ENCODE measurements at places on chromosomes 1 and 21.

DNA sequence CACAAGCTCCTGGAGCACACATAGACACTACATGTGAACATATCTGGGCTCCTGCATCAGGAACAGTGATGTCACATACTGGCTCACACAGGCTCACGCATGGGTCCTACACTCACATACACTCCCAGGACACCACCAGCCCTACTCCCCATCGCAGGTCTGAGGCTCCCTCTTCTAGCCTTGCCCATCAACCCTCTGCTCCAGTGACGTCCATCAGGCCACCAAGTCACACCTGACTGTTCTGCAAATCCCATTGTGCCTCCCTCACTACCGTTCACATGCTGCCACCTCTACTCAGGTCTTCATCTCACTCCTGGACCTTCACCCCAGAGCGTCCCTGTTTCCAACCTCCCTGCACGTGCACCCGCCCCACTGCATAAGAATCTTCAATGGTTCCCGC, 18.1 kb downstream of the TFAP2E start:
- no peak for DNase-seq

- no peak for DNase-seq
Observed at GRCh38 chr1:32335535-32335789, 571 bp downstream of the MARCKSL1 start.

GRCh38 chr1:36093929-36094328, 5.2 kb downstream of the ADPRS start:
- DNase-seq, result no peak

DNA sequence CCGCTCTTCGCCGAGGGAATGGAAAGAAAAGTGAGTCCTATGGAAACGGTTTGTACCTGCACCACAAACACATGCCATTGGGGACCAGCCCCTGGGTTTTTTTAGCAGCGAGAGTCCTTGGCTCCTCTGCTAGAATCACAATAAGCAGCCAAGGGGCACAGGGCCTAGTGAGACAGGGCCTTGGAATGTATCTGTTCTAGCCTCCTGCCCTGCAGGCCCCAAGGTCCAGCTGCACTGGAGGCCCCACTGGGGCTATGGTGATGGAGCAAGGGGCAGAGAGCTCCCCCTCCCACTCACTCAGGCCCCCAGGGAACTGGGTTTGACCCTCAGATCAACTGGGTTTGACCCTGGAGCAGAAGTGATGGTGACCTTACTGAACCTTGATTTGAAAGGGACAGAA, 14.4 kb downstream of the SHISA4 start:
- no peak for DNase-seq

DNA sequence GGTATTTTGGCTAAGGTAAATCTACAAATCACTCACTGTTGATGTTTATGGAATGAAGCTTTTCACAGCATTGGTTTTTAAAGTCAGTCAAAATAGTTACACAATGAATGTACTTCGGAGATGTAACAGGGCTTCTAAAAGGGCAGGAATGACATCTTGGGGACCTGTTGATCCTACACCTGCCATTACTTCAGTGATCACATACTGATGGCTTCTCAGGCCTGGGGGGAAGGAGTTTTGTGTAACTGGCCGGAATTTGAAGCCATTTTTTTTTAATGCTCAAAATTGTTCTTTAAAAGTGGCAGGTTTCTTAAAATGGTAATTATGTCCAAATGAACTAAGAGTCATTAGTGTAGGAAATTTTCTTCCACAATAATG, 11.2 kb downstream of the RPL5 start:
- DNase-seq, result no peak

- DNase-seq, result peak; percentile 85
Observed at GRCh38 chr1:111747282-111747734, 8.1 kb upstream of the INKA2 start.

- DNase-seq, result no peak
Observed at GRCh38 chr1:214550013-214550856, 1.2 kb downstream of the PTPN14 start.

- no peak for DNase-seq
Observed at GRCh38 chr1:167484726-167485502, 33.4 kb downstream of the CD247 start.

DNA sequence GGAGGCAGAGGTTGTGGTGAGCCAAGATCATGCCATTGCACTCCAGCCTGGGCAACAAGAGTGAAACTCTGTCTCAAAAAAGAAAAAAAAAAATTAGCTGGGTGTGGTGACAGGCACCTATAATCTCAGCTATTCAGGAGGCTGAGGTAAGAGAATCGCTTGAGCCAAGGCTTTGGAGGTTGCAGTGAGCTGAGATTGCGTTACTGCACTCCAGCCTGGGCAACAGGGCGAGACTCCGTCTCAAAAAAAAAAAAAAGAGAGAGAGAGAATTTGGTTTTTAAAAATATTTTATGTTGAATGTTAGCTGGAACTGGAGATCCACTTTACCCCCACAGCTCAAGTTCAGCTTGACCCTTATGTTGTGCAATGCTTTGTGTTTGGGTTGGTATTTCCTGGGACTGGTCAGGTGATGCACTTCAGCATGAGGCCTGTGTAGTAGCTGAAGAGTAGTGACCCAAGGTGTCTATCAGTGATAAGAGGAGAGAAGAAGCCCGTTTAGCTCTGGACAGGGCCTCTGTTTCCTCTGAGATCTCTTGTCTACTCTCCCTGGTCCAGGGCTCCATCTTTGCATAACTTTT, 36.8 kb upstream of the MACF1 start:
- DNase-seq, result no peak

- peak; percentile 30 for DNase-seq
Observed at GRCh38 chr1:18234790-18235242, 127.2 kb downstream of the IGSF21 start.

- DNase-seq, result no peak
Observed at GRCh38 chr1:21550866-21551475, 41.7 kb downstream of the ALPL start.

Data from HL-60 (cell line).